ENCODE measurements at places on chromosomes 1 and 21. TPM values are rescaled to one million over a fixed set of nuclear protein-coding genes. Genes with fewer than 3 reads are reported as not detected.

DNA sequence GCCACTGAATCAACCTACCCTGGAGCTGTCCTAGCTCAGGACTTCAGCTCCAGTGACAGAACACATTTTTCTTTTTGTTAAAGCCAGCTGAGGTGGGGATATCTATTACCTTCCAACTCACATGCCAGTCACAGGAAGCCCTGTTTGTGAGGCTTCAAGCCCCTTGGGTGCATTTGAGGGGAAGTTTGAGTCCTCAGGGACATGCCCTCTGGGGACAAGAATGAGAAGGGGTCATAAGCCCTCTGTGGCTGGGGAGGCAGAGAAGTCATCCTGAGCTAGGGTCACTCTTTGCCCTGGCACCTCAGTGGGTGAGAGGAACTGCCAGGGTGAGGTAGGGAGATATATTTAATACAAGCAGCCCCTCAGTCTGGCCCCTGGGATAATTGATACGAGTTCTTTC is 33.5 kb upstream of the CLDN14 start:
- no peak for DNase-seq

The INPP5B gene
- 19.3 TPM for total RNA-seq

The ANGEL2 gene
- 33.1 TPM for total RNA-seq

GRCh38 chr1:81998165-81998564 is 197.4 kb downstream of the ADGRL2 start:
- no peak for DNase-seq

The CATSPERE gene
- total RNA-seq, result 0.59 TPM
